Mesenteric fat pad (tissue), 1 donor: ENCODE measurements at places on chromosomes 11 and 22.
A peak's percentile ranks its signal among the peaks of the same experiment; 100 is the strongest.

GRCh38 chr11:47328449-47329390 is 23.8 kb downstream of the MYBPC3 start:
- DNase-seq = no peak

GRCh38 chr22:17950651-17951214 is 73.6 kb downstream of the MICAL3 start:
- DNase-seq = no peak

DNA sequence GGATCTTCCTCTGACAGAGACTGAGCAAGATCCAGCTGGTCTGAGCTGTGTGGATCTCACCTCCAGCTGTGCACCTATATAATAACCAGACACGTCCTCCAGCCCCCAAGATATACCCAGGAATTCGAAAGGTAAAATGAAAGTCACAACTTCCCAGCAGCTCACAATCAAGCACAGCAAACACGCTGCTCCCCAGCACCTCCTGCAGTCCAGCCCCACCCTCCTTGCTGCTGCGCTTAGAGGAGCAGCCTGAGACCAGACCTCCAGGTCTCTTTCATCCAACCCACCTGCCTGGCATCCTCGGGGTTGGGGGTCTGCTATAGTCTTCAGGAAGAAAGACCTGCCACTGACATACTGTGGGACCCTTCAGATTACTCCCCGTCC is 3.0 kb upstream of the APOL4 start:
- no peak for DNase-seq

DNA sequence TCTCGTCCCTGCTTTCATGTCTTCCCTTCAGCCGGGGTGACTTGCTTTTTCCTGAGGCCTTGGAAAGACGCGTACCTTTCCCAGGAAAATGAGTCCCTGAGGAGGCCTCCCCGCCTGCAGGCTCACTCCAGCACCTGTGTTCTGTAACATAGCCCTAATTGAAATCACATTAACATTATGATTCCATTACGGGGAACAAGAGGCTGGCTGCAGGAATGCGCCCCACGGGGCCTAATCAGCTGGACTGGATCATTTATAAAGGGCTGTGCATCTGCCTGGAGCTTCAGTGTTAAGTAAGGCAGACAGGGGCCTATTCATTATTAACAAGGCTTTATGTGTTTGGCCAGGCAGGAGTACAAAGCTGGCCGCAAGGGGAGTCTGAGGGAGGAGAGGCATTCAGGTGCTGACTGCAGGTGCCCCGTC is 41.9 kb upstream of the TSPAN18 start:
- no peak for DNase-seq

- peak; percentile 75 for DNase-seq
Measured at GRCh38 chr22:49366437-49366836, 461.2 kb downstream of the BRD1 start.

DNA sequence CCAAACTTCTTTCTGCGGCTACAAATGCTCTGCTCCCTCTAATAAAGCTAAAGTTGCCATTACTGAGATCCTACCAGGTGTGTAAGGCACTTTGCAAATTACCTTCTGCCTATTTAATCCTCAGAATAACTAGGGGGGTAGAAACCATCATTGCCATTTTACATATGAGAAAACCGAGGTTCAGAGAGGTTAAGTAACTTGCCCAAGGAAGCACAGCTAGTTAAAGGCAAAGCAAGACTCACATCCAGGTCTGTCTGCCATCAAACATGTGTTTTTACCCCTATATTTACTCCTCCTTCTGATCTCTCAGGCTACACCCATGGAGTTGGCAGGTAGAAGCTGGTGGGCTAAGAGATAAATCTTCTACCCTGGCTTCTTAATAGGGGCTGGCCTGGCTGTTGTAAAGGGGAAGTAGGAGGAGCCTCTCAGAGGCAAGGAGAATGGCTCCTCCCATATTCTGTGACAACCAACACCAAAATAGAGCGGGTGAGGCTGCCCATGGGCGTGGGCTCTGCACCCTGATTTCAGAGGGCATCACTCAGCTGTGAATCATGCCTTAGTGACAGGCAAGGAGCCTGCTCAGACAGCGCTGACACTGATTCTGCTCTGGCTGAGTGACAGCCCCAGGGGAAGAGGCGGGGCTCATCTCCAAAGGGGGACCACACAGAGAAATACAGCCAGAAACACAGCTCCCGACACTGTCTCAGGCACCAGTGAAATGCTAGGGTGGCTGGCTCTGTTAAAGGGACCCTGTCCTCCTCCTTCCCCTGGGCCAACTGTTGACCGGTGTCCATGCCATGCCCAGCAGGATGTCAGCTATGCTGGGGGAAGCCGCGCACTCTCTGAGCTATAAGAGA is 106.8 kb downstream of the ABTB2 start:
- DNase-seq = no peak

- DNase-seq = no peak
Measured at GRCh38 chr11:61353131-61354067, 8.3 kb downstream of the CYB561A3 start.

DNA sequence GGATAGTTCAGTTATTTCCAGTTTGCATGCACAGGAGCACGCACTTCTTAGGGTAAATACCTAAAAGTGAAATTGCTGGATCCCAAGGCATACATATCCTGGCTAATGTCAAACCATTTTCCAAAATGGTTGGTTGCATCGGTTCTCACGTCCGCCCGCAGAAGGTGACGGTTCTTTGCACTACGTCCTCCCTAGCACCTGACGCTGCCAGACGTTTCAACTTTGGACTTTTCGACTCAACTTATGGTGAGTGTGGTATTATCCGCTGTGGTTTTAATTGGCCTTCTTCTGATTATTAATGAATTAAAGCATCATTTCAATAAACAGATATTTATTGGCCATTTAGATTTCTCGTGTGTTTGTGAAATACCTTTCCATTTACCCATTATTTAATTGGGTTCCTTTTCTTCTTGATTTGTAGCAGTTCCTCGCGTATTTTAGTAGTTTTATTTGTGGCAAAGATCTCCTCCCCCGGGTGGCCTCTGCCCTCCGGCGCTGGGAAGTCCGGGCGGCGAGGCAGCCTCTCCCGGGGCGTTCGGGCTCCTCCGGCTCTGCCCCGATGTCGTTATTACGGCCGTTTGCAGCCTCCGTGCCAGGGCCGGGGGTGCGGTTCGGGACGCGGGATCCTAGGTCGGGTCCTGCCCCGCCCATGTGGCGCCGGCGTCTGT is at the start of gene JHY:
Gene JHY (plus strand): TSS at position 571 of the 668 bp plus-strand sequence. CDS start 3,091 bp downstream, outside the sequence.
- peak; percentile 90 for DNase-seq

- DNase-seq = no peak
Measured at GRCh38 chr11:45982656-45983470, 60.4 kb downstream of the LARGE2 start.

DNA sequence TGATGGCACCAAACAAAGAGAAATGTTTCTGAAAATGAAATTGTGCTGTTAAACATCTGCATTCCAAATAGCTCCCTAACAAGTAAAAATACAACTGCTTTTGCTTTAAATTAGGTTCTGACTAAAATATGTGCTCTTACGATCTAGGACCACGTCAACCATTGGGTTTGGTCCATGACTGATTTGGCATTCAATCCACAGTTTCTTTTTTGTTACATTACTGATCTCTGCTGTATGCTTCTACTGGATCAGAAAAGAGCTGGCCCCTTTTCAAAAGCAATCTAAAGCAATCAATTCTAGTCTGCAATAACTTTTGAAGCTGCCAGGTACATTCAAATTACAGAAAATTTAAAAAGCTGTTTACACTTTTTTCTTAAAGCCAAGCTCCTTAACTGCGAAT is 1047.1 kb upstream of the CCDC90B start:
- DNase-seq = no peak

DNA sequence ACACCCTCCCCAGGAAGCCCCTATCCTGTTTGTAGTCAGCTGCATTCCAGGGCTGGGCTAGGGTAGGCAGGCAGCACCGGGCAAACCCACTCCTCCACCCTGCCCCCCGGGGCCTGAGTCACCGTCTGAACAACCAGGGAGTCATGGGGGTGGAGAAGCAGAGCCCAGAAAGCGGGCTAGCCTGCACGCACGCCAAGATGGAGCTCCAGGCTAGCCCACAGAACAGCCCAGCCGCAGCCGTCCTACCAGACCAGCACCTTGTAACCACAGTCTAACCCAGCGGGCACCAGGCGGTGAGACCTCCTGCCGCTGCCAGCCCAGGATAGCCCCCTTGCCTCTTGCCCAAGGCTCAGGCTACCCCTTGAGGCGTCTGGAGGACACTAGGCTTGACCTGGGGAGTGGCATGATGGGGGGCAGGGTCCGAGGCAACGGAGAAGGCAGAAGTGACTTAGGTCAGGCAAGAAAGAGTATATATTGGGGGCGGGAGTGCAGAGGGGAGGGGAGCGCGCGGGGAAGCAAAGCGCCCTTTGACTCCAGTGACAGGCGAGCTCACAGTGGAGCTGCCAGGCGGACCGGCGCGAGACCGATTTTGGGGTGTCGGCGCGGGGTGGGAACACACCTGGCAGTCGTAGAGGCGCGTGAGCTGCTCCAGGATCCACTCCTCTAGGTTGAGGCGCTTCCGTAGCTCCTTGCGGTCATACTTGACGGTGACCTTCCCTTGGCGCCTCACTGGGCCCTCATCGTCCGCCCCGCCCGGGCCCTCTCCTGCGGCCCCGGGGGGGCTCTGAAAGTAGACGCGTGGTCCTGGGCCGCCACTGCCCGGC is 734 bp downstream of the PPP1R14B start:
- no peak for DNase-seq

- DNase-seq = no peak
Measured at GRCh38 chr11:11038352-11038751, 180.5 kb upstream of the ZBED5 start.

DNA sequence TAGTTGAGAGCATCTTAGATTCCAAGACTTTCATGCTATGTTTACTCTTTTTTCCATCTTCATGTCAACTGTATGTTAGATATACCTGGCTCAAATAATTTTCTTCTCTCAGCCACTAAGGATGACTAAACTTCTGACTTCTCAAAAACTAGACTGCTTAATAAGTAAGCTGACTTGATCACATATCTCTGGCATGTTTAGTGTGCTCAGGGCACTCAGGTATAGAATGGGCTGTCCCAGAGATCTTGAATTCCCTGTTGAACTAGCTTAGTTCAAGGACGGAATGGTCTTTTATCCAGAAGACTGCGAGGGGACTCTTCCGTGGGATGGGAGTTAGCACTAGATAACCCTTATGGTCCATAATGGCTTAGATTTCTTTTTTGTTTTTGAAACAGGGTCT is 13.0 kb downstream of the NEU3 start:
- DNase-seq = no peak

- no peak for DNase-seq
Measured at GRCh38 chr11:123069908-123070821, 8.2 kb upstream of the HSPA8 start.

DNA sequence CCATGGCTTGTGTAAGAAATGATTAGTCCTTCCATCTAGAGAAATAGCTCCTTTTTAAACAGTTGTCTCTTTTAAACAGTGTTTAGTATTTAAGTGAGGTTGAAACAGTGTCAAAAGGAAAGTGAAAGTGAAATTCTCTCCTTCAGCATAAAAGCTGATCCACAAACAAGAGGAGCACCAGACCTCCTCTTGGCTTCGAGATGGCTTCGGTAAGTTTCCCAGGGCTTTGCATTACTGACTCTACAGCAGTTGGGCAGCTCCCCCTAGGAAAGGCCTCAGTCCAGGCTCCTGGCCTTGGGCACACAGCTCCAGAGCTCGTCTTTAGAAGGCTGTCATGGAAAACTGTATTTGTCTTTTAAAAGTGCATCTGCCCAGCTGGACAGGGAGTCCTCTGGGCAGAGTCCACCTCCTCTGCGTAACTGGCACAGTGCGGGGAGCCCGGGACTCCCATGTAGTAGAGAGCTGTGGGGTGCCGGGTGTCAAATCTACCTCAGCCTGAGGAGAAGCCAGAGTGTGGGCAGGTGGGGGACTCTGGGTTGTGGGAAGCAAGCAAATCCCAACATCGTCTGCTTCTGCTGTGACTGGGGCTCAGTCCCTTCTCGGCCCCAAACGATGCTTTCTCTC is at the start of gene PLAAT4:
Gene PLAAT4 (plus strand): TSS at position 140 of the 624 bp plus-strand sequence. CDS start 61 bp downstream, at position 201.
- no peak for DNase-seq

- DNase-seq = peak; percentile 62
Measured at GRCh38 chr11:65718531-65718930, 2.1 kb downstream of the RNASEH2C start.

GRCh38 chr22:24049211-24049610 is 38.1 kb downstream of the CABIN1 start:
- no peak for DNase-seq

DNA sequence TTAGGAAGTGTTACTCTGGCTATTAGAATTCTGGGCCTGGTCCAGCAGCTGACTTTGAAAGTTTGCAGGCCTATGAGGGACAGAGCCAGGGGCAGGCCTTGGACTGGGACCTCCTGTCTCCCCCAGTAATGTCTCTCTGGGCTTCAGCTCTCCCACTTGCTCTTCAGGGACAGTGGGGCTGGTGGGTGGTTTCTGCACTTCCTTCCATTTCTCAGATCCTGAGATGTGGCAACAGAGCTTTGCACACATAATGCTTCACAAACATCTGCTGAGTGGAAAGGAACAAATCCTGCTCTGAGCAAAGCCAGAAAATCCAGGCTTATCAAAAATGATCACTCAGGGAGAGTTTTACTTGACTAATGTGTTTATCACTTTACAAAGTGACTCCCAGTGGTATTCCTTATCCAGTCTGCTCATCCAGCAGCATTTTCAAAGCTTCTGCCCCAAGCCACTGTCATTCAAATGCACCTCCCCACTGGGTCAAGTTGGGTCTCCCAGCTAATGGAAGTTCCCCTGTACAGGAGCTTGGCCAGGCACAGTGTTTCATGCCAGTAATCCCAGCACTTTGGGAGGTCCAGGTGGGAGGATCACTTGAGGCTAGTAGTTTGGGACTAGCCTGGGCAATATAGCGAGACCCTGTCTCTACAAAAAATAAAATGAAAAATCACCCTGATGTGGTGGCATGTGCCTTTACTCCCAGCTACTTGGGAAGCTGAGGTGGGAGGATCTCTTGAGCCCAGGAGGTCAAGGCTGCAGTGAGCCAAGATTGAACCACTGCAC is 13.5 kb upstream of the OSBP2 start:
- DNase-seq = no peak

GRCh38 chr11:108237058-108237481 is 14.2 kb downstream of the ATM start:
- DNase-seq = no peak

- no peak for DNase-seq
Measured at GRCh38 chr11:65648997-65649493, 11.1 kb downstream of the SIPA1 start.

DNA sequence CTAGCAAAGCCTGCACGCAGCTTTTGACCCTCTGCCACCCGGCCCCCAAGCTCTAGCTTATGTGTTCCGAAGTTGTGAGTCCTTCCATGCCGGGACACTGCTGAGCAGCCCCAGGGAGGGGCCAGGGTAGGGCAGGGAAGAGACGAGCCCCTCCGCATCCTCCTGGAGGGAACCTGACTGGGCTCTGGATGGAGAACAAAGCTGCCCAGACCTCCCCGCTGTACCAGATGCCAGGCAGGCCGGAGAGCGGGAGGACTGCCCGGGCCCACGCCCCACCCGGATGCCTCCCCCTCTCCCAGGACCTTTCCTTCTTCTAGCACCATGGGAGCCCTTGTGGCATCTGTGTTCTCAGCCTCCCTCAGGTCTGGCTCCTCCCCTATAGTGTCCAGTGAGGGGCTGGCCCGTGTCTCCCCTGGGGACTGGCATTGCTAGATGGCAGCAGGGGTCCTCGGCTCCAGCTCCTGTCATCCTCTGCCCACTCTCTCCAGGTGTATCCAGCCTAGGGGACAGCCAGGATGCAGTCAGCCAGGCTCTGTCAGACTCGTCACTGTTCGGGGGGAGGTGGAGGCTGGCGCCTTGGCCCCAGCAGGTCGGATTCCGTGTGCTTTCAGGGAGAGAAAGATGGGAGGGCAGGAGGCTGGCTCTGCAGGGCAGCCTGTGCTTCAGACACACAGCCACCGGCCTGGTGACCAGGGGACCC is 46.1 kb downstream of the ALX4 start:
- no peak for DNase-seq

GRCh38 chr11:46246521-46246920 is 30.9 kb upstream of the CREB3L1 start:
- DNase-seq = no peak
